ENCODE measurements at places on chromosomes 1 and 21.

GRCh38 chr21:34078915-34079314, 5.5 kb downstream of the MRPS6 start:
- DNase-seq, result peak; percentile 36

DNA sequence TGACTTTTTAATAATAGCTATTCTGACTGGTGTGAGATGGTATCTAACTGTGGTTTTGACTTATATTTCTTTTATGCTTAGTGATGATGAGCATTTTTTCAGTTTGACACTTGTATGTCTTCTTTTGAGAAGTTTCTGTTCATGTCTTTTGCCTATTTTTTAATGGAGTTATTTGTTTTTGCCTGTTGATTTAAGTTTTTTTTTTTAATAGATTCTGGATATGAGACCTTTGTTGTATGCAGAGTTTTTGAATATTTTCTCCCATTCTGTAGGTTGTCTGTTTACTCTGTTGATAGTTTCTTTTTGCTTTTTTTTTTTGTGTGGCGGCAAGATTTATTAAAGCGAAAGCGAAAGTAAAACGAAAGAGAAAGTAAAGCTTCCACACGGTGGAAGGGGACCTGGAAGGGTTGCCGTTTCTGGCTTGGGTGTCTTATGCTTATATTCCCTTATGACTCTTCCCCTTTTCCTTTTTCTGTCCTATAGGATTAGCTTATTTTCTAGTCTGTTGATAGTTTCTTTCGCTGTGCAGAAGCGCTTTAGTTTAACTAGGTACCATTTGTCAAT, 67.6 kb downstream of the TBX19 start:
- DNase-seq, result peak; percentile 60

DNA sequence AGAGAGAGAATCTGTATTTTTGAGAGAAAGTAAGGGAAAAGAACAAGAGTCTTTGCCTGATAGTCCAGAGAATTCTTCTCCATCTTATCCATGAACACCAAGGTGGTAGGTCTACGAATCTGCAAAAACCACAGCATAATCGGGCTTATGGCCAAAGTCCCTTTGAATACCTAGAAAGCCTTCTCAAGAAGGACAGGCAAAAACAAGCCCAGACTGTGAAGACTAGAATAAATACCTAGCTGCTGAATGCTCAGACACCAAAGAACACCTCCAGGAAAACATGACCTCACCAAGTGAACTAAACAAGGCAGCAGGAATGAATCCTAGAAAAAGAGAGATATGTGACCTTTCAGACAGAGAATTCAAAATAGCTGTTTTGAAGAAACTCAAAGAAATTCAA, 79.2 kb downstream of the HFM1 start:
- no peak for DNase-seq

- no peak for DNase-seq
Observed at GRCh38 chr1:57248830-57249229, 175.0 kb downstream of the DAB1 start.

DNA sequence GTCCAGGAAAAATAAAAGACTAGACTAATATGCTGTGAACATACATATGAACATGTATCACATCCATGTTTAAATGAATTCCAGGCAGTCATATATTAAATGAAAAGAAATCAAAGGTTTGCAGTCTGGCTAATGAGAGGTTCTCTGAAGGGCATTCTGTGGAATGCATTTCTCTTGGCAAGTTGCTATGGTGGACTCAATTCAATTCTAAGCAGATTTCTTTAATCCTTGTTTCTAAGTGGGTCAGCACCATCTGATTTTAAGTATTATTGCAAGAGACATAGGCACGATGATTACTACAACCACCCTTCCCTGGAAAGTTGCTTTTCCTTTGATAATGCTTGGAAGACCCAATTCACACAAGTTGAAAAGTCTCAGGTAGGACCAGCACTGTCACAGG, 23.9 kb upstream of the ABCA4 start:
- DNase-seq, result no peak

DNA sequence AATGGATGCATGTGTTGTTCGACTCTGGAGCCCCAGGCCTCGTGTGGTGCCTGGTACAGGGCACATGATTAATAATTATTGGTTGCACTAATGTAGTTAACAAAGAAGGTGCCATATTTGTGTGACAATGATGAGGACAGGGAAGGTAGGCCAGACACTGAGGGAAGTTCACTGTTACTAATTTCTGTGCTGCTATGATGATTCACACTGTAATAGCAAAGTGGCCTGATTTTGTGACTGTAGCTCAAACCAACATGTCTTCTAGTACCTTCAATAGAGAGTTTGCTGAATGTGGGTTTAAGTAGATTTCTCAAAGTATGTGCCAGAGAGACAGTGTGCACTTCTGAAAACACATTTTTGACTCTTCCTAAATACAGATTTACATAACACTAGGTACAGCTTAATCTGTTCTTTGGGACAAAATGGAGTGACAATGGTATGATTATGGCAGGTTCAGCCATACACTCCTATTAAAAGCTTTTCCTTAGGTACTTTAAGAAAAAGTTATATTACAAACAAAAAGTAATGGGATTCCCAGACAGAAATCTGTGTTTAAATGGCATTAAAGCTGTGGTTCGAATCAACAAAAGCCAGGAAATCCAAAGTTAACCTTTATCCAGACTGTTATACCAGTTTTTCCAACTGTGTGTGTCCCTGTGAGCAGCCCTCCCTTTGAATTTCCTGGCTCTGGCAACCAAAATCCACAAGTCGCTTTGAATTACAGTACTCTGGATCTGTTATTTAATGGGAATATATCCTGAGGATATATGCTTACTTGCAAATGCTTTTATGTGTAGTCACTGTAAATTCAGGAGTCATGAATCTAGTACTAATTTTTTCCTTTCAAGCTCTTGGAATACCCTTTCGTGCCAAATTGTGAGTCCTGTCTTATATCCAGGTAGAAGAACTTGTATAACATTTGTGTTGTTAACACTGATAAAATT, 277.1 kb upstream of the SGIP1 start:
- DNase-seq, result no peak

- DNase-seq, result no peak
Observed at GRCh38 chr1:57546549-57547330, 122.9 kb upstream of the DAB1 start.

- DNase-seq, result no peak
Observed at GRCh38 chr1:223223091-223223995, 80.3 kb upstream of the TLR5 start.

DNA sequence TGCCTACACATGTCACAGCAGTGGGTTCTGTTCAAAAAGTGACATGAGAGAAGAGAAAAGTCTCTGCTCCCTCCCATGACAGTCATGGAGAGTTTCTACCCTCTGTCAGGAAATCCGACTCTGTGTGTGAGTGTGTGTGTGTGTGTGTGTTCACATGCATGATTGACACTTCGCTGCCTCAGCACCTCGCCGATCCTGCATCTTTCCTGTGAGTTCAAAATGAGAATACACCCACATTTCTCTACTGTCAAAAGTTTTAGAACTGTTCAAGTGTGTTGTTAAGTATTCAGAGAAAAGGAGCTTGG, 46.2 kb upstream of the COX20 start:
- no peak for DNase-seq

GRCh38 chr1:61358770-61359455, 276.6 kb downstream of the NFIA start:
- no peak for DNase-seq

GRCh38 chr21:44763050-44763378, 38.6 kb downstream of the UBE2G2 start:
- DNase-seq, result no peak

DNA sequence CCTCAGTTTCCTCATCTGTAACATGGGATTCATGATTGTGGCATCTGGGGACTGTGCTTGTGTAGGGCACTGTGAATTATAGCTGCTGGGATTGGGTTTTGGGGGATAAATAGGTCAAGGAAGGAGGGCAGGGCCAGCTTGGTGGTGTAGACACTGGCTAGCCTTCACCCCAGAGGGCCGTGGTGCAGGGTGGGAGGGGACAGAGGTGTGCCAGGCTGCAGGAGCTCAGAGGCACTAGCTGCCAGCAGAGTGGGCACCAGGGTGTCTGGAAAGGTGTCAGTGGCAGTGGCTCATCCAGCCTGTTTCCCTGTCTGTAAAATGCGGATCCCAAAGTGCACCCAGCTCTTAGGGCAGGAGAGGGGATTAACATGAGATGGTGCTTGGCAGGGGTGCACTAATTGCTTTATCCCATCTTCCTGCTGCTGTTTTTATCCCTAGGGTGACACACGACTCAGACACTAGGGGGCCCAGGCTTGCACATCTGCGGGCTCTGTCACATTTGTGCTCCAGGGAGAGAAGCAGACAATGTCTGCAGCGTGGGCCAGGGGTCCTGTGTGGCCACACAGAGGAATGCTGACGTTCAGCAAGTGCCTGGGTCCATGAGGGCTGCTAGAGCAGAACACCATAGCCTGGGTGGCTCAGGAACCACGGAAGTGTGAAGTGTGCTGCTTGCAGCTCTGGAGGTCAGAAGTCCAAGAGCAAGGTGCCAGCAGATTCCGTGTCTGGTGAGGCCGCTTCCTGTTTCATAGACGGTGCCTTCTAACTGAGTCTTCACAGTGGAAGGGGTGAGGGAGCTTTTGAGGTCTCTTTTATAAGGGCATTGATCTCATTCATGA, 19.3 kb downstream of the OBSCN start:
- DNase-seq, result no peak

All from CD4-positive, alpha-beta T cell treated with Interleukin-12 subunit alpha and Interleukin-12 subunit beta, for 1 hour (primary cell).